ENCODE measurements at places on chromosomes 12 and 14.

DNA sequence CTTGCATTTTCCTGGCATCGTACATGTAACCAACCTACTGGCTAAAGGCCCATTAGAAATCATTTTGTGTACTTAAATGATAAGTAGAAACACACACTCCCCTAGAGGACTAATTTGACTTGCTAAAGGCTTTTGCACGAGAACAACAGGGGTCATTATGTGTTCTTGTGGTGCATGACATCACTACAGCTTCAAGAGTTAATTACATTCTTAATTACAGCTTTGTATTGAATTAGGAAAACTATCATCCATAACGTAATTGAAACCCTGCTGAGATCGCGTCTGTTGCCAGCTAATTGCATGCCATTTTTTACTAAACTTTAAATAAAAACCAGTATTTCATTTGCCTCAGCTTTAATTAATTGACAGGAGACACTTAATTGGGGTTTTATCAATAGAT is 51.4 kb downstream of the TMEM132C start:
- no peak for DNase-seq

GRCh38 chr12:76237086-76237701 is 111.0 kb downstream of the BBS10 start:
- no peak for DNase-seq

DNA sequence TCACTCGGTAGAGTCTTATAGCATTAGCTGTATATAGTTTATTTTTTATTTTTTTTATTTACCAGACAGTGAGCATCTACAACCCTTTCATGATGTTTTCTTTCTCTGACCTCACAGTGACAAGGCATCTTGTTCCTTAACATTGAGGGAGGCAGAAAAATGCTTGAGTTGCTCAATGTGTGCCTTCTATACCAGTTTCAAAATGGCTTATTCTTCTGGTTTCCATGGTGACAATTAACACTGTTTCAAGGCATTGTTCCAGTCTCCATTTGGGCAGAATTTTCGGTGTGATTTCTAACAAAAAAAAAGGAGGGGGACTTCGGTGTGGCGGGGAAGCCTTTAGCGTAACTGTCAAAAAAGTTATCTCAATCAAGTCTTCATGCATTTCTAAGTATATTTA is 209.7 kb upstream of the NPAS3 start:
- DNase-seq: no peak

DNA sequence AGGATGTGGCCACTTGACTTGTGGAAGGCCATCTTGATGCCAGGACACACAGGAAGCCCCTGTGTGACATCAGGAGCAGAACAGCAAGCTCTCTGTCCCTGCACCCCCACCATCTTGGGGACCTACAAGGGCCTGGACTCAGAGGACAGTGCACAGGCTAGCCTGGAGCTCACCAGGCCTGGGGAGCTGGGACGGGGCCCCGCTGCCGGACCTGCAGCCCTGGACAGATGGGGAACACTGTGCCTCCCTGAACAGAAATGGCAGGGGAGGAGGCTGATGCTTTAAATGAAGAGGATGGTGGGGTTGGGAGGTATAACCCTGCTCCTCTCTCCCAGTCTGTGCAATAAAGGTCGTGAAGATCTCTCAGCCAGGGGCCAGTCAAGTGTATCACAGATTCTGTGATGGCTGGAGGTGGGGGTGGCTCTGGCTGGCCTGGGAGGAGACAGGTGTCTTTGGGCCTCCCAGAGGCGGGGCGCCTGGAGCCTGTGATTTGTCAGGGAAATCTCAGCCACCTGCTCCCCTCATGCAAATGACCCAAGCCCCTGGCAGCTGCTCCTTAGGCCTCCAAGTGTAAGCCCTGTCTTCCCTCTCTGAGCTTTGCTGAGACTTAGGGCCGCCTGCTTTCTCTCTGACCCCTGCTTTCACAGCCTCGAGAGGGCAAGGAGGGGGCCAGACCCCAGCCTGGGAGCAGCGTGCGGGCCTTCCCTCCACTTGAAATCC is 1.1 kb upstream of the GNB3 start:
- no peak for DNase-seq

- no peak for DNase-seq
These were observed 122.9 kb downstream of the PPHLN1 start for GRCh38 chr12:42448841-42449240.

DNA sequence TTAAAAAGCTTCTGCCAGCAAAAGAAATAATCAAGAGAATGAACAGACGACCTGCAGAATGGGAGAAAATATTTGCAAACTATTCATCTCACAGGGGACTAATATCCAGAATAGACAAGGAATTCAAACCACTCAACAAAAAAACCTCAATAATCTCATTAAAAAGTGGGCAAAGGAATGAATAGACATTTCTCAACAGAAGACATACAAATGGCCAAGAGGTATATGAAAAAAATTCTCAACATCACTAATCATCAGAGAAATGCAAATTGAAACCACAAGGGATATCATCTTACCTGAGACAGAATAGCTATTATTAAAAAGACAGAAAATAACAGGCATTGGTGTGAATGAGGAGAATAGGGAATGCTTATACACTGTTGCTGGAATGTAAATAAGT is 270.0 kb downstream of the DACT1 start:
- peak; percentile 69 for DNase-seq

- DNase-seq: no peak
These were observed 3.4 kb downstream of the PNMA1 start for GRCh38 chr14:73710737-73711136.

GRCh38 chr12:26056335-26056734 is 68.5 kb downstream of the BHLHE41 start:
- DNase-seq: no peak

GRCh38 chr12:32435921-32436705 is 36.8 kb downstream of the FGD4 start:
- DNase-seq: peak; percentile 6

GRCh38 chr12:92403210-92404175 is 257.8 kb upstream of the BTG1 start:
- no peak for DNase-seq

GRCh38 chr12:67452119-67452805 is 183.1 kb downstream of the CAND1 start:
- DNase-seq: no peak

GRCh38 chr12:97912943-97913342 is 450.3 kb downstream of the RMST start:
- peak; percentile 14 for DNase-seq

- no peak for DNase-seq
These were observed 73.1 kb upstream of the AMN1 start for GRCh38 chr12:31801872-31802271.

GRCh38 chr12:80810874-80811273 is 94.2 kb downstream of the MYF5 start:
- no peak for DNase-seq

GRCh38 chr14:99996951-99997571 is 68.2 kb upstream of the EVL start:
- DNase-seq: peak; percentile 2

DNA sequence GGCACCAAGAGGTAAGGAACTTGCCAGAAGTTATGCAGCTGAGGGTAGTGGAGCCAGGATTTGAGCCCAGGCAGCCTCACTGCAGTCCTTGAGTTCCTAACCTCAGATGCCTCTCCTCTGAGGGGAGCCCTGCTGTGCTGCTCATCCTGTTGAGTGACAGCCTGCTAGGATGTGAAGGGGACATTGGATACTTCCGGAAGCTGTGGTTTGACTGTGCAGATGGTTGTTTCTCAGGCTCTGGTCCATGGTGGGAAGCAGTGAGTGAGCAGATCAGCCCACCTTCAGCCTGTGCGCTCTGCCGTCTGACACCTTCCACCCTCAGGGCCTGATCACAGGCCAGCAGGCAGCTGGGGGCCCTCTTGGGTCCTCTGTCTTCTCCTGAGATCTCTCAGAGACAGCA is 253.2 kb downstream of the CACNA1C start:
- DNase-seq: no peak

DNA sequence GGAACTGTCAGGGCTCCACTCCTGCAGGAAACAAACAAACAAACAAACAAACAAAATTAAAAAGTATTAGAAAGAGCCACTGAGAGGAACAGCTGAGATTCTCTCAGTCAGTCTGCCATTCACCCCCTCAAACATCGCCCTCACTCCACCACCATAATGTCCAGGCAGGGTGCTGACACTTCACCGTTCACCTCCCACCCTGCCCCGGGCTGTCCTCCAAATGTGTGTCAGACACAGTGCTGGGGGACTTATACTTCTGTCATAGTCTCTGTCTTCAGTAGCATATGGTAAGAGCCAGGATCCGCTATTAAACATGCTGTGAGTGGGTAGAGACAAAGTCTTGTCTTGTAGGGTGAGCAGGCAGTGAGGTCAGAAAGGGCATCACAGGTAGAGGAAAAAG is 28.3 kb downstream of the KRT18 start:
- DNase-seq: no peak

- DNase-seq: no peak
These were observed 8.5 kb upstream of the FKBP11 start for GRCh38 chr12:48933664-48934311.

DNA sequence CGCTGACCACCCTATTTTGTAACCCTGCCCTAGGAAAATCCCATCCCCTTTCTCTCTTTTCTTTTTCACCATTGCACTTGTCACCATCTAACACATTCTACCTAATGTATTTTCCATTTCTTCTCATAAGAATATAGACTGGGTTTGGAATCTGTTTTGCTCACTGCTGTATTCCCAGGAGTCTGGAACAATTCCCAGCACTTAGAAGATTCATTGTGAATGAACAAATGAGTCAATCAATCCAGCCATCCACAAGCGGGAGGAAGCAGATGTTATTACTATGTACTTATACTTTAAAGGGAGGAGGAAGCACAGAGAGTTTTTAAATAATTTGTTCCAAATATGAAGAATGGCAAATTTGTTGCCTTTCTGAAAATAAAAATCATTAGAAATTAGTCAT is 142.1 kb downstream of the KIF21A start:
- DNase-seq: peak; percentile 33

- peak; percentile 67 for DNase-seq
These were observed 1.7 kb downstream of the AJUBA start for GRCh38 chr14:22980672-22981089.

GRCh38 chr14:61644834-61645233 is 50.5 kb upstream of the HIF1A start:
- DNase-seq: no peak

DNA sequence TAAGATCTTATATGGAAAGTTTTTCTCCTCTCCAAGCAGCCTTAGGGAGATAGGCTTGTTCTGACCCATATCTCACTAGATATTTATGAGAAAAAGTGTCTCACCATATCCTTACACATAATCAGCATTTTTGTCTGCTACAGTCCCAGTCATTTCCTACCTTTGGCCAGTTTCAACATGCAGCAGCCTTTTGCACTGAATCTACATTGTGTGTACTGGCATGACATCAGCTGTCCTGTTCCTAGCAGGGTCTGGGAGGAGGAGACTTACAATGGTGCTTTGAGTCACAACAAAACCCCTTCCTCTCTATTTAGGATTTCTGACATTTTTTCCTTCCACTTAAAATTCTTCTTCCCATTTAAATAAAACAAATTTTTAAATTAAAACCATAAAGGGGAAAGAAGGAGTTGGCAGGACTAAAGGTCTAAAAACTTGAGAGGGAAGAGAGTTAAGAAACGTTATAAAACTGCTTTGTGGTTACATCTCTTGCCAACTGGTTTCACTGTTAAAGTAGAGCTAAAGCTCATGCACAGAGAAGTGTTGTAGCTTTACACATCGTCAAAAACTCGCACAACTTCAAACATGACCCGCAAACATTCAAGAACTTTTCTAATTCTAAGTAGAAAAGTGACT is 53.3 kb upstream of the CERS5 start:
- DNase-seq: peak; percentile 78

GRCh38 chr14:104293851-104294627 is 155.7 kb downstream of the KIF26A start:
- no peak for DNase-seq

GRCh38 chr14:26531894-26532293 is 65.9 kb downstream of the NOVA1 start:
- peak; percentile 49 for DNase-seq

DNA sequence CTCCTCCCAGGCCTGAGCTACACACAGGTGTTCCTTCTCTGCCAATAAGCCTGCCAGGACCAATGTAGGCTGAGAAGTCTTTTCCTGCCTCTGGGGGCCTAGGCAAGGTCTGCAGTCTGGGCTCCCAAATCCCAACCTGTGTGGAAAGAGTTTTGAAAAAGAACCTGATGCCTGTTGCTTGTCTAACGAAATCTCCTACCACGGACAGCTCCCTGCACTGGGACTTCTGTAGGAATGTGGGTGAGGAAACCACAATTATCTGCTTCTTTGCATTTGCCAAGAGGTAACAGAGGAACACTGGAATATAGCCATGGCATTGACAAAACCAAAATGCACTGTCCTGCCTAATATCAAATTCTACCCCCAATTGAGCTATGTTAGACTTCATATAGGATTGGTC is 877.0 kb upstream of the TMEM132C start:
- peak; percentile 89 for DNase-seq

DNA sequence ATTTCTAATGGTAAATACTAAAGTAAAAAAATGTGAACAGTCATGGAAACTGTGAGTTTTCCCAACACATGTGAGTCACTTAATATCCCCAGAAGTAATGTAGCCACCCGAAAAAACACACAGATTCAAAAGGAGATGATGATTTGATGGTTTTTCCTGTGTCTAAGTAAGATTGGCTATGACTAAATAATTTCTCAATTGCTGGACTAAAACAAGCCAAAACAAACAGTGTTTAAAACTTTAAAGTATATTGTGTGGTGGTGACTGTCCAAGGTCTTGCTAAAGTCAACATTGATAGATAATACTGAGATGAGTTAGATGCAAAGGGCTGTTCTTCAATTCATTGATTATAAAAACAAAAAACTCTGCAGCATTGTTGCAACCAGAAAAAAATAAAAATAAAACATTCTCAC is 89.6 kb upstream of the SOX5 start:
- DNase-seq: peak; percentile 43

- DNase-seq: no peak
These were observed 50.5 kb downstream of the R3HDM2 start for GRCh38 chr12:57380300-57380699.

- no peak for DNase-seq
These were observed 10.6 kb upstream of the DNAL1 start for GRCh38 chr14:73634011-73634833.

GRCh38 chr12:21649034-21649433 is 8.6 kb downstream of the LDHB start:
- DNase-seq: no peak

GRCh38 chr12:108629824-108630476 is 3.7 kb downstream of the SELPLG start:
- peak; percentile 81 for DNase-seq

All from AG10803 (cell line).